ENCODE measurements at places on chromosomes 2 and 18. TPM values are rescaled to one million over a fixed set of nuclear protein-coding genes. Genes with fewer than 3 reads are reported as not detected.

DNA sequence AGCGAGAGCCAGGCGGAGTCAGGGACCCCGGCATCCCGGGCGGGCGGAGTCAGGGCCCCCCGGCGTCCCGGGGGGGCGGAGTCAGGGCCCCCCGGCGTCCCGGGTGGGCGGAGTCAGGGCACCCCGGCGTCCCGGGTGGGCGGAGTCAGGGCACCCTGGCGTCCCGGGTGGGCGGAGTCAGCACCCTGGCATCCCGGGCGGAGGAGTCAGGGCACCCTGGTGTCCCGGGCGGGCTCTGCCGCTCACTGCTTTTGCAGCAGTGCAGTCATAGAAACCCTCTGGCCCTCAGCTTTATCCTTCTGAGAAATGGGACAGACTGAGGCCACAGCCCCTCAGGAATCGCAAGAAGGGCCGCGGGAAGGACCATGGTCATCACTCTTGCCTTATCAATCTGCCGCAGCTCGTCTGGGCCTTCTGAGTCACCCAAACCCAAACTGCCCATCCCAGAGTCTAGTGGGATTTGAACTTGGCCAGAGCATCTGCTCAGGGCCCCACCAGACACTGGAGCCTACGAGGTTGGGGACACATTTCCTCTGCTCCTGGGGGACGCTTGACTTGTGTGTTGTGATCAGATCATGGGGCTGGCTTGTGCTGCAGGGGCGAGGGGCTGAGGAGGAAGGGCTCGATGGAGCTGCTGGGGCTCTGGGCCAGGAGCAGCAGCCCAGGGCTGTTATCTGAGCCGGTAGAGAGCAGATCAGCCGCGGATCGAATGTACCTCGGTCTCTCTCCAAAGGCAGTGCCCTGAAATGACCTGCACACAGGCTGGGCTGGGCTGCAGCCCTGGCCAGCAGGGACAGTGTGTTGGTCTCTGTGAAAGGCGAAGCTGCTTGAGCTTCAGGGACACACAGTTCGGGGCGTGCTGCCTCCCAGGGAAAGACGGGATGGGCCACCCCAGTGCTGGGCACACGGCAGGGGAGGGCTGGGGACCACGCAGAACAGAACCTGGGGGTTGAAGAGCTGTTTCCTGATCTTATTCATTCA is 290.1 kb upstream of the HDAC4 start:
- no peak for DNase-seq

GRCh38 chr2:150066490-150066889 is 421.0 kb downstream of the RND3 start:
- no peak for DNase-seq

The GTF3C2 gene
- total RNA-seq = 44.9 TPM

DNA sequence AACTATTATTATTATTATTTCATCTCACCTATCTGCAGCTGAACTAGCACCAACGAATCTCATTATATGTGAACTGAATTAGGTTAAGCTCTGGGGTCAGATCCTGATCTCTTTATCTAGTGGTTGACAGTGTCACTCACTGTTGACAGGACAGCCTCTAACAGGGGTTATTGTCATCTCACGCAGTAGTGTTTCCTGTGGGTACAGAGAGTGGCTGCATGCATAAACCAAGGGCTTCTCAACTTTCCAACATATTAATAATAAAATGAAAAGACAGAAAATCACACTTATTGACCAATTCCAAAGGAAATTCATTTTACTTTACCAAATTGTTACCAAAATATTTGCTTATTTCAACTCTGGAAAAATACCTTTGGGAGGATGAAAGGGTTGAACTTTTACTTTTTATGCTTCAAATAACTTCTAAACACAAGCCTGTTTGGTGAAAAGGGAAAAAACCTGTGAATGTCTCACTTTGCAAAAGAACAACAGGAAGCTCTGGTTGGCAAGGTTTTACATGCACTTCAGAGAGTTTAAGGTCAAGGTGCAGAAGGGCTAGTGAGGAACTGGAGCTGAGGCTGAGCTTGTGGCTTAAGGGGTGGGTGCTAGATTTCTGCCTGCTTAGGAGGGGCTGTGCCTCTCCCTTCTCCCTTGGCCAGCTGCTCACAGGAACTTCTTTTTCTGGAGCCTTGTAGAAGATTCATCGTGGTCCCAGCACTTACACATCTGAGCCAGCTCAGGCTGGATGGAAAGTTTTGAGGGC is 72.6 kb downstream of the CTAGE1 start:
- no peak for DNase-seq

The BCL11A gene
- 3.9 TPM for total RNA-seq

DNA sequence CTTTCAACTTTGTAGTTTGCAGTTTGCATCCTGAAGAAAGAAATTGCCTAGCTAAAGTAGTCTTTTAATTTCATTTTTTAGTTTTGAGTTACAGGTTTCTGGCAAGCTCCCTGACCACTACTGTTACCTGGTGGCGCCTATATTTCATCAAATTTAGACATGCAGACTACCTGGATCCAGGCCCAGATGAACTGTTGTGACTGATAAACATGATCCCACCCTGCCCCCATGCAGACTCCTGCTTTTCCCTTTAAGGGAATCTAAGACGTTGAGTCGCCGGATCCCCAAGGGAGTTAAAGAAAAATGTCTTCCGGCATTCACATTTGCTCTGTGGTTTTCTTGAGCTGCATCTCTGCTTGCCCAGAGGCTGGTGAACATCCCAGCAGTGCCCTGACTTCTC is 22.2 kb downstream of the METAP1D start:
- DNase-seq = no peak

- DNase-seq = no peak
These were observed 131.1 kb downstream of the LTBP1 start for GRCh38 chr2:33077844-33078243.

The TBR1 gene
- total RNA-seq = not detected

The CRYBA2 gene
- not detected for total RNA-seq

- DNase-seq = no peak
These were observed 23.8 kb upstream of the TEX44 start for GRCh38 chr2:231568785-231569435.

- DNase-seq = no peak
These were observed 132.0 kb downstream of the EML6 start for GRCh38 chr2:54855434-54855833.

DNA sequence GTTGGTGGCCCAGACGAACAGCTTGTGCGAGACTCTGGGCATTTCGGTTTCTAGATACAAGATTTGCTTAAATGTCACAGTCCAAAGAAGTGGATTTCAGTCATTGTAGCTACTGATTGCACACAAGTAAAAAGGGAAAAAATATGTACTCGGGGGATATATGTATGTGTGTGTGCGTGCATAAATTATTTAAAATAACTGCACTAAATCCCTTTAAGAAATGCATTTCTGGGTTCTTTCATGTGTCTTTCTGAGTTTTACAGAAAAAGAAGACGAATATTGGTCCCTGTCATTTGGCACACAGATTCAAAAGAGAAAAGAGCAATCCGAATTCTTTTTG is 2.1 kb upstream of the EPHA4 start:
- DNase-seq = no peak

DNA sequence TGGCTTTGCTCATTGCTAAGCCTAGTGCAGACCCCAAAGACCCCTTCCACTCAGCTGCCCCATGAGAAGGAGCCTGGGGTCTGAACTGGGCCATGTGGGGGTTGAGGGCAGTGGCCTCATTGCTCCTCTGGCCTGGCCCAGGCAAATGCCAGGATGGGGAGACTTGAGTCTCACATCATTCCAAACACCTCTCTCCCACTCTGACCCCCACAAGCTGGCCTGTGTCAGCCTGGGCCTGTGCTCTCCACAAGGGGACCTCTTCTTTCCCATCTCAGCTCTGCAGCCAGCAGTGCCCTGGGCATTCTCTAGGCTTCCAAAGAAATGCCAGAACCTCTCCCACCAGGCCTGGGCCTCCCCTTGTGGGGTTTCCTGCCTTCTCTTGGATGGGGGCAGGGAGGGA is 45.8 kb upstream of the OTOF start:
- DNase-seq = no peak

DNA sequence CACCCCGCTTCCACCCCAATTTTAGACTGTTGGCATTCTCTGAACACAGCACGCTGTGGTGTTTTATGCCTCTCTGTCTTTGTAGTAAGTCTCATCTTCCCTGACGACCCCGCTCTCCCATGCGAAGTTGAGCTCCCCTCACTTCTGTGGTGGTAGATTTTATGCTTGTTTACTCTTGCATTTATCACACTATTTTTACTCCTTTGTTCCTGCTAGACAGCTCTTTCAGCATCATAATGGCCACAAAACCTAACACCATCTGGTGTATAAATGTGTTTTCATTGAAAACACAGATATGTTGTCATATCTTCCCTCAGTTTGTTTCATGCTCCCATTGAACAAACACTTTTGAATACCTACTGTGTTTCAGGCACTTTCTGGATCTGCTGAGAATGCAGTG is 57.1 kb downstream of the PKP4 start:
- DNase-seq = no peak

- DNase-seq = no peak
These were observed 16.9 kb downstream of the LYG2 start for GRCh38 chr2:99238599-99238998.

- DNase-seq = no peak
These were observed 176.6 kb upstream of the CREB1 start for GRCh38 chr2:207352978-207353671.

DNA sequence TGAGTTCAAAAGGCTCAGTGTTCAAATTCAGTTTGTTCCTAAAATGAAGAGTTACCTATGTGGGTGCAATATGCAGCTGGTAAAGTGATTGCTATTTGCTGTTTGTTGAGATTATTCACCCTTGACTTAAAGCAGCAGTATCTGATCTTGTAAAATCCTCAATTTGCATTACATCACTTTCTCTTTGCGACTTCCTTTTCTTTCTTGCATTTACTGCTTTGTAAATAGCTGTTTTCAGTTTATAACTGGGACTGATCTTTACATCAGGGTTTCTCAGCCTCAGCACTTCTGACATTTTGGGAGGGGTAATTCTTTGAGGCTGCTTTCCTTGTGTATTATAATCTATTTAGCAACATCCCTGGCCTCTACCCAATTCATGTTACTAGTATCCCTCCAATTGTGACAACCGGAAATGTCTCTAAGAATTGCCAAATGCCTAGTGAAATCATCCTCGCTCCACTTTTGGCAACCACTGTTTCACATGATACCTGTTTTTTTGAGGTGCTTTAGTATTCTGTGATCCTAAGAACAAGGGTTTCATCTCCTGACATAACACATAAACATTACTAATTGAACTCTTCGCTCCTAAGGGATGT is 12.1 kb upstream of the ERCC3 start:
- DNase-seq = no peak

DNA sequence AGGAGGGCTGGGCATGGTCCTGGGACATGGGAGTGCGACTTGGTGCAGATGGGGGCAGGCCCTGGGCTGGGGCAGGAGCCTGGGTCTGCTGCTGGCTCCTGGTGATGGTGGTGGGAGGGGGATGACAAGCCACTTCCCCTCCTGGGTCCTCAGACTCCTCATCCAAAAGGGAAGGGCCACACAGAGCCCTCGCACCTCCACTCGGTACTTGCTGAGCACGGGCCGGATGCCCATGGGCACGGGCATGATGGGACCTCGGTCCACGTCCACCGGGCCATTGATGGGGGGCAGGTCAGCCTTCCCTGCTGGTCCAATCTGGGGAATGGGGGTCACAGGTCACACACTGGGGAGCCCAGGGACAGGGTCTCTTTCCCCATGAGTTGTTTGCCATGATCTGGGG is 4.1 kb downstream of the OTOF start:
- DNase-seq = no peak

- no peak for DNase-seq
These were observed 51.4 kb upstream of the SPAG16 start for GRCh38 chr2:213232649-213233437.
